OCI-LY7 (cell line): ENCODE measurements at places on chromosomes 2 and 18. TPM values are rescaled to one million over a fixed set of nuclear protein-coding genes. Genes with fewer than 3 reads are reported as not detected.

DNA sequence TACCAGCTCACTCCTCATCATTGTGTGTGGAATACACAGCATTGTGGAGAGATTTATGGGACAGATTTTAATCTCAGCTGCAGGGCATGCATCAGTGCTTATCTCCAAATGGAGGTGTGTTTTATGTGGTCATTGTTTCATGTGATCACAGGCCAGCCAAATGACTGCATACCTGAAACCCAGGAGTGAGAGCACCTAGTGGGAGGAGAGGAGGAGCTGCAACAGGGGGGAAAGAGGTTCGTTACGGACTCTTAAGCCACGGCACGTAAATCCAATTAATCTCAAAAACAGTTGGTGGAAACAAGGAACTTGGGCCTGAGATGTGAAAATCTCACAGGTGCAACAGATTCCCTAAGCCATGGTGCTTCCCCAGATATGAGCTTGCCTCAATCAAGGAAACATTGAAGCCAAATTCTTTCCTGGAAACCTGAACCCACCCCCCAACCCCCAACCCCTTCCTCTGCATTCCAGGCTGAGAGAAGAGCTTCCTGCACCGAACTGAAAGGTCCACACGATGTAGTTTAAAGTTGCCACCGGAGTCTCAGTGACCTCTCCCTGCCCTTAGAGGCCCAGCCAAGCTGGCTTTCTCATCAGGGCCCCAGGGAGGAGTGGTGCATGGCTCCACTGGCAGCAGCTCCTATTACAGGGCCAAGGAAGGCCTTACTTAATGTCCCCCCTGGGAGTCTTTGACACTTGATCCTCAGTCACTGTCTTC is 167.4 kb downstream of the C1D start:
- DNase-seq: no peak

- peak; percentile 40 for DNase-seq
Observed at GRCh38 chr2:197516393-197516761, 511 bp downstream of the MOB4 start.

Gene GPBAR1
- 0.40 and 0.44 TPM in 2 replicates for total RNA-seq

Gene CNDP1
- total RNA-seq: not detected in 2 replicates

DNA sequence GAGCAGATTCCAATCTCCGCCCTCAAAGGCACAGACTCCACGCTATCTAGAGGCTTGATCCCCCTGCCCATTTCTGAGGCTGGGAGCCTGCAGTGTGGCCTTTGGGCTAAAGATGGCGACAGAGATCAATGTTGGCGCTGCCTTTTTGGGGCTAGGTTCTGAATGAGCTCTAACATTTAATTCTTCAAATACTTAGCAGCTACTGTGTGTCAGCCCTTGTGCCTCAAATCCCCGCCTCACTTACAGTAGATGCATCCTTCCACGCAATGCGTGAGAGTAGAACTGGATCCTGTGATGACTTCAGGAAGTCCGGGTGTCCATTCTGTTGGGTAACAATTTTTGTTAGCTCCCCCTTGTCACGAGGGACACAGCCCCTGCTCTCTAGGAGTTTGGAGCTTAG is 12.4 kb downstream of the IL1F10 start:
- peak; percentile 26 for DNase-seq

- no peak for DNase-seq
Observed at GRCh38 chr2:198044777-198045176, 240.4 kb downstream of the PLCL1 start.

Gene SPRED2
- total RNA-seq: 41.9 and 49.1 TPM in 2 replicates

GRCh38 chr2:88117973-88118372 is 9.9 kb downstream of the FABP1 start:
- DNase-seq: no peak

DNA sequence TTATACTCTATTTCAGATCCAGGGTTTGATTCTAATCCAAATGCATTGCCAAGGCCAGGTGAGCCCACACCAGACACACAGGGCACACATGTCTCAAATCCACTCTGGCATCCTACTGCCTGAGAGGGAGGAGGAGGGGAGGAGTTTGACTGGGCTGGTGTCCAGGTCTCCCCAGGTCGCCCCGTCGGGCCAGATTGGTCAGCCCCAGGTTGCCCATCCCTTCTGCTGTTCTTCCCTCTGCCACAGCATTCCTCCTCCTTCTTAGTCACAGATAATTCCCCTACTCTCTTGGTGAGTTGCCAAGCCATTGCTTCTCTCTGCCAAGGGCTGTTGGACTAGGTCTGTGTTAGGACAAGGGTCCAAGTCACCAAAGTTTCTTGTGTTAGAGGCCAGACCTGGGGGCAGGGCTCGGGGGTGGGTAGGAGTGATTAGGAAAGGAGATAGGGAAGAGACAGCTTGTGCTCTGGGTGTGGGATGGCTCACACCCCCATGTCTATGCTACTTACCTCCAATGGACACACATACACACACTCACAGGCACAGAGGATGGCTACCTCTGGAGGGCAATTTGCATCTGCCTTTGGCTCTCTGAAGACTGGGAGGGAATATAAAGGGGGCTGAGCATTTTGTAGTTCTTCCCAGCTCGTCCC is 2.5 kb upstream of the EGR4 start:
- DNase-seq: no peak

Gene MRO
- total RNA-seq: 0.46 TPM in 2 replicates

DNA sequence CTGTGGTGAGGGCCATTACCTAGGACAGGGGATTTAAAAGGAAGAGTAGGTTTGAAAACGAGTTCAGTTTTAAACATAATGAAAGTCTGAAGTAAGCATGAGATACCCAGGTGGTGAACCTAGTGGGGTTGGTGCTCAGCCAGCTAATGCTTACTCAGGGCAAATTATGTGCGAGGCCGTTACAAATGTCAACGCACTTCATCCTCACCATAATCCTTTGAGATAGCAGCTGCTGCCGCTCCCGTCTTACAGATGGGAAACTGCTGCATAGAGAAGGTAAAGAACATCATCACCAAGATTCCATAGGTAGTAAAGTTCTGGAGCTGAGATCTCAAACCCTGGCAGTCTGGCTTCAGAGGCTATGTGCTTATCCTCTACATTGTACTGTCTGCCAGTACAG is 209.0 kb downstream of the DYM start:
- DNase-seq: no peak

DNA sequence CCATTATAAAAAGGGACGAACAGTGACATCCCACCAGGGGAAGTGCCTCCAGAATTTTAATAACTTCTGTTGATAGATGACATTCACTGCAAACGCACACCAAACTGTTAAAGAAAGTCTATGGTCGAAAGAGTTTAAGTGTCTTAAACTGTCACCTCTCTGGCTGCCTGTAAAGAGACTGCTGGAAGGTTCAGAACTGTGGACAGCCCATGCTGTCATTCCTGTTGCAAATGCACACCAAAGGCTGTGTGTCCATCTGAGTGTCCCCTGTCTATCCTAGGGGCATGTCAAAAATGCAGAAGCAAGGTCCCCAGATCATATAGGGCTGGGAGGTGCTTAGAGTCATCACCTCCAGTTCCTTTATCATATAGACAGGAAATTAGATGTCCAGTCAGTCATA is 171.8 kb downstream of the CYRIA start:
- no peak for DNase-seq

DNA sequence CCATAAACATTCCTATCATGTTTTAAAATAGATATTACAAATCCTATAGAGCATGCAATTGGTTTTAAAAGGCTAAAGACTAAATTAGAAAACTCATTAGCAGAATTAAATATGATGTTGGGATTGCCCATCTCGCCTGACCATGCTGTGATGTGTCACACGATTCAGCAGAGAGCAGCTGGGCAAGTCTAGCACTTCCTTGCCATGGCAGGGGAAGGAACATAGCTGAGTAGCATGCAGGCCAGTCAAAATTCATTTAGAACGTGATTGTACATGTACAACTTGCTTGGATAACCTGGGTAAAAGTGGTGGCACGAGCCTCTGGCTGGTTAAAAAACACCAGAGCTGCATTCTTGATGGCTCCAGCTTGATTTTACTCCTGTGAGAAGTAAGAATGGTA is 81.3 kb downstream of the SCN3A start:
- no peak for DNase-seq

- DNase-seq: no peak
Observed at GRCh38 chr2:1702186-1702565, 42.1 kb downstream of the PXDN start.

DNA sequence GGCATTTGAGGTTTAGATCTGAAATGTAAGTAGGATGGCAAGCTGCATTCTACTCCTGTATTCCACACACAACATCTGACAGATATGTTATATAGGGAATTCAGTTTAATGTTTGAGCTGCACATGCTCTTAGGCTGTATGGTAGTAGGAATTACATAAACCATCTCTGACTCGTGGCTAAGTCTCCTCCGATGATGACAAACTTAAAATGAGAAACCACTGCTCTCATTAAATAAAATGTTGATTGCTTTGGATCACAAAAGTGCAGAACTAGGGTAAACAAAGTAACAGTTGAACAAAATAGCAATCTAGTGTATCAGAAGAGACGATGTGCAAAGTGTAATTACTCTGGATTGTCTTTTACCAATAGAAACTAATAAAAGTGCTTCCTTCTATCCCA is 50.1 kb upstream of the WDR75 start:
- no peak for DNase-seq

- no peak for DNase-seq
Observed at GRCh38 chr2:121167411-121167810, 117.6 kb downstream of the TFCP2L1 start.

Gene AKAIN1
- not detected in 2 replicates for total RNA-seq

Gene SCG2
- total RNA-seq: not detected in 2 replicates

Gene SKOR2
- not detected in 2 replicates for total RNA-seq

GRCh38 chr2:26139269-26140183 is 33.4 kb upstream of the GAREM2 start:
- no peak for DNase-seq

DNA sequence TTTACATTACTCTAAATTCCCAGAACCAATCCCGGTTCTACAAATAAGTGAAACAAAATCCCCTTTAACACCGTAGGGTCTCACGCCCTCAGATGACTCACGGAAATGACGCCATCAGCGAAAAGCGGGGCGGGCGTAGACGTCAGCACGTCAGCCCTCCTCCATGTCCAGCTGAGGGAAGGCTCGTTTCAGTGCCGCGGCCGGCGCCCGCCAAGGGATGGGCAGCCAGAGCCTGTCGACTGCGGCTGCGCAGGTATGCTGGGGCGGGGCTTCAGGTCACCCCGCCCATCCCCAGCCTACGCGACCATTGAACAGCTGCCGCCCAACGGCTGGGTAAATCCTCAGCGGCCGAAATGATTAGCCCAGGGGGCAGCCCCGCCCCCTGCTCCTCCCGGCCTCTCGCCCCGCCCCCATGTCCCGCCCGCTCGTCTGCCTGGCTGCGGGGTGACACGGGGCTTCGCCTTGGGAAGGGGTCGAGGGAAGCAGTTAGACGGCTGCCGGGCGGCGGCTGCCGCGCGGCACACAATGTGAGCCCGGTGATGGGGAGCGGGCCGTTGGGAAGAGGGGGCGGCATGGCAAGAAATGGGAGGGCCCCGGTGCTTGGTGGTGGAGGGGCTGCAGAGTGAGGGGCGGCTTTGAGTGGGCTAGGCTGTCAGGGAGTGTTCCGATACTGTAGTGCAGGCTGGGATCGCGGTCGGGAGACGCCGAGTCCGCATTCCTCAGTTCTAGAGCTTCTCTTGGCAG is at the start of gene NBEAL1:
NBEAL1 (plus strand) TSS at position 420 of the 744 bp plus-strand sequence. CDS start 1,510 bp downstream, outside the sequence.
- DNase-seq: peak; percentile 96

DNA sequence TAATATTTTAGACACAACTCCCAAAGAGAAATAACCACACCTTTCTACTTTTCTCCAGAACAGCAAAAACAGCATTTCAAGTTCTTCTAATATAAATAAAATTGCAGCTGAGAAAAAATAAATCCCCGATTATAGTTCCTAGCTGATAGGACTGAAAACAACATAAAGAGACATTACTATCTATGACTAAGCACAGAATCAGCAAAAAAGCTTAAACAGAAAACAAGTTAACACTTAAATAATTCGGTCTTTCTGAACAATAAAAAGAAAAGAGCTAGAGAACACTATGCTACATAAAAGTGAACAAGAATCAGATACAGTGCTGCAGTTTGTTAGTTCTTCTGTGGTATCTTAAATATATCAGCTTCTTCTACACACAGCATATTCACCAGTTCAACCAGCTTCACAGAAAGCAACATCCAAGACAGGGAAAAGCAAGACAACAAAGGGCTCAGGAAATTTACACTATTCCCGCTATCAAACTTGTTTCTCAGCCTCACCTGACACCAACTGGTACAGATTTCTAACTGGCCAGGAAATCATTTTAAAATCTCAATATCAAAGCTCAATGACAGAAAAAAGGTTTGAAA is 28.6 kb downstream of the FEZ2 start:
- DNase-seq: no peak

DNA sequence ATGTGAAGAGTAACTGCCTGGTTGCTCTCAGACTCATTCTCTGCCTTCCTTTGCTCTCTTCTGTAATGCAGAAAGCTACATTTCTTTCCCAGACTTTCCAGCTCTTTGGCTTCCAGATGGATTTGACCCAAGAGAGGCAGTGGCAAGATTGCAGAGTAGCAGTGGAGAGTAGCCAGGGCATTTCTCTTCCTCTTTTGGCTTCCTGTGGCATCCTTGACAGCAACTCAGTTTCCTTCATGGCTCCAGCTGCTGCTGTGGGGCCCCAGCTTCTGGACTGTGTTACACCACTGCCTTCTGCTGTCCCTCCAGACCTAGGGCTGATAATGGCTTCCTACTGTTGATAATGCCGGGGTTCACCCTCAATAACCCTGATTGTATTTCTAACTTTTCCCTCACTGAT is 469.4 kb upstream of the SPRED2 start:
- no peak for DNase-seq

DNA sequence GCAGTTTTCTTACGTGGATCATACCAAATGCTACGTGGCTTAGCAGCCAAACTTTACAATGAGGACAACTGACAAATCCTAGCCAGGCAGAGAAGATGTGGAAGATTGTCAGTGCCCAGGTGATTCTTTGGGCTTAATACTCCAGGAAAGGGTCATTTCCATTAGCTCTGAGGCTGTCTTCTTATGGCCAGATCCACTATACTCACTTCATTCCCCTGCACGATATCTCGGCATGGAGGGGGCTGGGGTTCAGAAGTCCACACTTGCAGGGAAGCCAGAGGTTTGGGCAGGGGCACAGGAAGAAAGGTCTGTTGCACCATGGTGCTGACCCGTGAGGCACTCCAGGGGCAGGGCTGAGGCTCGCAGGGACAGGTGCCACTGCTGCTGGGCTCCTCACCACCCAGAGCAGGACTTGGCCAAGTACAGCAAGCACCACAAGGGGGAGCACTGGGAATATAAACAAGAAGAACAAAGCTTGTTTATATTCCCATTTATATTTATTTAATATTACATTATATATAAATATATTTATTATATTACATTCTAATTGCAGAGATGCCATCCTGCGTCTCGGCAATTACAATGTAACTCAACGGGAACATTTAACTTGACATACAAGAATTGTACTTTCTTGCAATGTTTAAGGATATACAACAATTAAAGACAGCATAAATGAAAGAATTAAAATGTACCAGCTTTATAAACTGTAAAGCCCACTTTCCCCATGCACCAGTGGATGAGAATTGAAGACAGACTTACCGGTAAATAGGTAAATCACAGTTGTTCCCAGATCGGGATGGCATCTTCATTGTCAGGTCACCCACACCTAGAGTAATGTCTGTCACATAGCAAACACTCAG is 27.2 kb downstream of the CLUL1 start:
- DNase-seq: peak; percentile 66

GRCh38 chr18:32110005-32110404 is 18.3 kb downstream of the RNF138 start:
- no peak for DNase-seq
